ENCODE measurements at places on chromosomes 2 and 18. TPM values are rescaled to one million over a fixed set of nuclear protein-coding genes. Genes with fewer than 3 reads are reported as not detected.

GRCh38 chr2:221205103-221205673 lies 366.9 kb downstream of the EPHA4 start:
- H3K4me1 ChIP-seq = no peaks in the 10 kb centered on the region
- H3K36me3 ChIP-seq = no peaks in the 10 kb centered on the region
- H3K27ac ChIP-seq = no peak overlapping the region
- H3K4me3 ChIP-seq = no peak overlapping the region
- no peak for DNase-seq

- H3K27me3 ChIP-seq = no peaks in the 10 kb centered on the region
- peaks cover 82% of the 10 kb centered on the region for H3K36me3 ChIP-seq
- H3K4me3 ChIP-seq = no peak overlapping the region
- H3K4me1 ChIP-seq = peaks cover 61% of the 10 kb centered on the region
Measured at GRCh38 chr18:63245600-63245999, 74.0 kb downstream of the BCL2 start.

- H3K36me3 ChIP-seq = no peaks in the 10 kb centered on the region
- no peak overlapping the region for H3K27ac ChIP-seq
- no peaks in the 10 kb centered on the region for H3K4me1 ChIP-seq
- DNase-seq = no peak
- H3K27me3 ChIP-seq = no peaks in the 10 kb centered on the region
Measured at GRCh38 chr18:67425672-67426071, 90.8 kb downstream of the DSEL start.

DNA sequence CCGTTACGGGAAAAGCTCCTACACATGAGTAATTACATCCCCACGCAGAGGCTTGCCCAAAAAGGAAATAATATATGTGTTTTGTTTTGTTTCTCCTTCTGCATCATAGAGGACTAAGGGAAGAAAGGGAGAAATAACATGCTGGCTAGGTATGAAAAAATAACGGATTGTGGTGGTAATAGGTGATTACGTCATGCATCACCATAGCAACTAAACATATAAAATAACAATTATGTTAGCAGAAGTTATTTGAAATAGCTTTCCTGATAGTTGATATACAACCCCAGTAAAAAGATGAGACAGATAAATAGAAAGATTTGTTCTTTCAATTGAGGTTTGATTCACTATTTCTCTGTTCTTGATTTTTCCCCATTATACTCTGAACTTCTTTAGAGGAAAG lies 518.0 kb downstream of the ZNF516 start:
- no peak overlapping the region for H3K27ac ChIP-seq
- DNase-seq = no peak
- H3K4me3 ChIP-seq = no peak overlapping the region
- no peaks in the 10 kb centered on the region for H3K36me3 ChIP-seq
- H3K4me1 ChIP-seq = no peaks in the 10 kb centered on the region
- H3K27me3 ChIP-seq = peaks cover 2% of the 10 kb centered on the region

- H3K36me3 ChIP-seq = no peaks in the 10 kb centered on the region
- H3K4me3 ChIP-seq = no peak overlapping the region
Measured at GRCh38 chr18:42604820-42605219, 510.7 kb downstream of the RIT2 start.

DNA sequence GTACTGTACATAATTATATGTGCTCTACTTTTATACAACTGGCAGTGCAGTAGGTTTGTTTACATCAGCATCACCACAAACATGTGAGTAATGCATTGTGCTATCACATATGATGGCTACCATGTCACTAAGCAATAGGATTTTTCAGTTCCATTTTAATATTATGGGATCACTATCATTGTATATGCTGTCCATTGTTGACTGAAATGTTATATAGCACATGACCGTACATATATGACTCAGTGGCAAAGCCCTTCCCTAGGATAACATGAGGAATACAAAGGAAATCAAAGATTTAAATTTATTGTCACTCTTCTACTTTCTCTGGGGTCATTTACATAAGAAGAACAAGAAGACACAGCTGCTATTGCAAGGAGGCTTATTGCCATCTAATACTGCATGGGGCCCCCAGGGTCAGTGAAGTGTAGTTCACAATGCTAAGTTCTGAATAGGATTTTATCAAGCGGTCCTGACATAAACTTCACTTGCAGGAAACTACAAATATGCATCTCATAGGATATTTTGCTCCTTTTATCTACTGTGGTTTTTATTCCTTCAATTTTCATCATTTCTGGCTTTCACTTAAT lies 21.8 kb downstream of the PDE1A start:
- no peak for DNase-seq
- no peaks in the 10 kb centered on the region for H3K4me1 ChIP-seq
- H3K36me3 ChIP-seq = no peaks in the 10 kb centered on the region
- H3K27me3 ChIP-seq = no peaks in the 10 kb centered on the region
- H3K4me3 ChIP-seq = no peak overlapping the region

- no peaks in the 10 kb centered on the region for H3K27me3 ChIP-seq
- DNase-seq = no peak
- H3K27ac ChIP-seq = no peak overlapping the region
- H3K4me1 ChIP-seq = no peaks in the 10 kb centered on the region
Measured at GRCh38 chr18:8153887-8154583, 455.2 kb upstream of the RAB12 start.

DNA sequence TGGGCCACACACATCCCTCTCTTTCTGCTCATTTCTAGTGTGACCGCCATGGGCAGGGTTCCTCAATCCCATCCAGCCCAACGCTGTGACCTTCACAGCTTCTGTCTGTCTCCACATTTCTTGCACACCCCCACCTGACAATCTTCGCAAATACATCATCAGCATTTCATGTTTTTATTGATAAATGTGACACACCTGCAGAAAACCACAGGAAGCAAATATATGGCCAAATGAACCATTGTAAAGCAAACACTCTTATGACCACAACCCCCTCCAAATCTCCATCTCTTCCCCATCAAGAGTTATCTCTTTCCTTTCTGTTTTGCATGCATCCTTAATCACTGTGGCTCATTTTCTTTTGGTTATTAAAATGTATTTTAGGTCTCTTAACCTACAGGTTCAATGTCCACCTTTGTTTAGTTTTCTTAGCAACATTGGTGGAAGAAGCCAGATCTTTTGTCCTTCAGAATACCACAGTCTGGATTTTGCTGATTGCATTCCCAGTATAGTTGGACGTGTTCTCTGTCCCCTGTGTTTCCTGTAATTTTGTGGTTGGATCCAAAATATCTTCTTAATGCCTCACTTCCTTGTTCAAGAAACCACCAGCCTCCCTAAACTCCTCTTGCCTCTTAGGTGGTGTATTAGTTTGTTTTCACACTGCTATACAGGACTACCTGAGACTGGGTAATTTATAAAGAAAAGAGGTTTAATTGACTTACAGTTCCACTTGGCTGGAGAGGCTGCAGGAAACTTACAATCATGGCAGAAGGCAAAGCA lies 9.8 kb upstream of the NCK2 start:
- no peak overlapping the region for H3K4me3 ChIP-seq
- H3K4me1 ChIP-seq = peaks cover 47% of the 10 kb centered on the region
- H3K27me3 ChIP-seq = no peaks in the 10 kb centered on the region
- no peak for DNase-seq

REG3G gene
- total RNA-seq = not detected

ARHGAP28 gene
- total RNA-seq = not detected

NEB gene
- total RNA-seq = 0.34 TPM

CAVIN2 gene
- total RNA-seq = not detected
